ENCODE measurements at places on chromosomes 2 and 18. TPM values are rescaled to one million over a fixed set of nuclear protein-coding genes. Genes with fewer than 3 reads are reported as not detected.

Gene PAX8
- total RNA-seq: under 0.01 TPM

Gene TUBB8B
- total RNA-seq: not detected

Gene CAPN13
- not detected for total RNA-seq

Gene FAP
- total RNA-seq: 7.1 TPM

Gene TRABD2A
- total RNA-seq: 1.1 TPM

Gene CXCR1
- not detected for total RNA-seq

Gene TMEM200C
- total RNA-seq: 2.3 TPM

Gene EFHD1
- total RNA-seq: not detected

Gene C1QL2
- total RNA-seq: 0.15 TPM

Gene CRYGD
- total RNA-seq: not detected

Gene FTCDNL1
- under 0.01 TPM for total RNA-seq

Gene SLC5A7
- total RNA-seq: not detected

Gene LYPD6
- 7.4 TPM for total RNA-seq

Gene MROH2A
- total RNA-seq: not detected

Gene B4GALT6
- total RNA-seq: 7.8 TPM

Gene SIX3
- not detected for total RNA-seq

Gene NT5C1B
- not detected for total RNA-seq

Gene DLX2
- total RNA-seq: not detected

Gene FAM237A
- total RNA-seq: not detected

Gene RGPD4
- total RNA-seq: not detected

Gene CFAP65
- not detected for total RNA-seq

Gene TMEM178A
- not detected for total RNA-seq

Gene VWA3B
- total RNA-seq: not detected

Gene SERPINB7
- 0.30 TPM for total RNA-seq

Gene GLI2
- total RNA-seq: 0.30 TPM

Gene GCG
- total RNA-seq: not detected

Gene ALK
- total RNA-seq: not detected

Gene ABCB11
- 0.65 TPM for total RNA-seq

Gene CPSF3
- total RNA-seq: 53.8 TPM

Gene TMEM169
- not detected for total RNA-seq

Gene DNER
- total RNA-seq: under 0.01 TPM

Gene SERPINB13
- total RNA-seq: not detected

Gene SCN9A
- total RNA-seq: 2.6 TPM

Gene VSNL1
- total RNA-seq: 0.76 TPM

Gene TFPI
- total RNA-seq: 603 TPM

Gene ERFE
- 0.30 TPM for total RNA-seq

Gene C18orf54
- 4.9 TPM for total RNA-seq

Gene LOXL3
- 4.4 TPM for total RNA-seq

Gene TAF1B
- 34.4 TPM for total RNA-seq

Gene SPDYA
- 0.32 TPM for total RNA-seq

Gene ASB18
- not detected for total RNA-seq

Gene TUBA3E
- total RNA-seq: not detected

Gene SCN2A
- total RNA-seq: 0.46 TPM

Gene DRC1
- not detected for total RNA-seq

Gene MGAT4A
- total RNA-seq: 84.5 TPM

Gene MYO3B
- total RNA-seq: under 0.01 TPM

Gene C2orf80
- not detected for total RNA-seq

Gene CPS1
- total RNA-seq: 0.65 TPM

Gene PFN4
- total RNA-seq: 0.30 TPM

Gene DIS3L2
- 20.7 TPM for total RNA-seq

Gene SP5
- total RNA-seq: not detected
